ENCODE measurements at places on chromosomes 12 and 14.

DNA sequence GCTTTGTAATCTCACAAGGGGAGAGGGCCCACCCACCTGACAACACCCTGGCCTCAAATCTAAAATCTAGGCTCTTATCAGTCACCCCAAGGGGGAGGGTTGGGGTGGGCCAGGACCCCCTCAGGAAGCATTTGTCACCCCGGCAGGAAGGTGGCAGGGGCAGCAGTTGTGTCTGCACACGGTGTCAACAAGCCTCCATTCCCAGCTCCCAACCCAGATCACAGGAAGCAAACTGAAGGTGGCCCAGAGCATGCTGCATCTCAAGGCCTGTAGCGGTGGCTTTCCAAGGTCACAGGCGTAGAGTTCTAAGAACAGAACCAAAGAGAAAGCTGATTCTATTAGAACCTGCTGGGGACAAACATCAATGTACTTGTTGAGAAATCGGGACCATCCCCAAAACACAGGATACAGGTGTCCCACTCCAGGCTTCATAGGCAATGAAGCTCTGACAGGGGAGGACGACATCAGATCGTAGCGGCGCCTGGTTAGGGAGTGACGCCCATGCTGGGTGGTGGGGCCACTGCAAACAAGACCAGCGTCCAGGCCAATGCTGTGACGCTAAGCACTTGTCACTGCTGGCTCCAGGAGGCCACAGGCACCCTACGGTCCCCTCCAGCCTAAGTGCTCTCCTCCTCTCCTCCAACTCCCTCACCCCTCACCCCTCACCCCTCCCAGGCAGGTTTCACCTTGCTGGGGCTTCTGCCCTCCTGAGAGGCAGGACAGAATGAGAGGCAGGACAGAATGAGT, 52.9 kb downstream of the CCDC88C start:
- DNase-seq = no peak

GRCh38 chr12:111185889-111186227, 183.0 kb downstream of the PHETA1 start:
- DNase-seq = no peak

GRCh38 chr12:108875682-108876361, 4.1 kb upstream of the DAO start:
- no peak for DNase-seq

DNA sequence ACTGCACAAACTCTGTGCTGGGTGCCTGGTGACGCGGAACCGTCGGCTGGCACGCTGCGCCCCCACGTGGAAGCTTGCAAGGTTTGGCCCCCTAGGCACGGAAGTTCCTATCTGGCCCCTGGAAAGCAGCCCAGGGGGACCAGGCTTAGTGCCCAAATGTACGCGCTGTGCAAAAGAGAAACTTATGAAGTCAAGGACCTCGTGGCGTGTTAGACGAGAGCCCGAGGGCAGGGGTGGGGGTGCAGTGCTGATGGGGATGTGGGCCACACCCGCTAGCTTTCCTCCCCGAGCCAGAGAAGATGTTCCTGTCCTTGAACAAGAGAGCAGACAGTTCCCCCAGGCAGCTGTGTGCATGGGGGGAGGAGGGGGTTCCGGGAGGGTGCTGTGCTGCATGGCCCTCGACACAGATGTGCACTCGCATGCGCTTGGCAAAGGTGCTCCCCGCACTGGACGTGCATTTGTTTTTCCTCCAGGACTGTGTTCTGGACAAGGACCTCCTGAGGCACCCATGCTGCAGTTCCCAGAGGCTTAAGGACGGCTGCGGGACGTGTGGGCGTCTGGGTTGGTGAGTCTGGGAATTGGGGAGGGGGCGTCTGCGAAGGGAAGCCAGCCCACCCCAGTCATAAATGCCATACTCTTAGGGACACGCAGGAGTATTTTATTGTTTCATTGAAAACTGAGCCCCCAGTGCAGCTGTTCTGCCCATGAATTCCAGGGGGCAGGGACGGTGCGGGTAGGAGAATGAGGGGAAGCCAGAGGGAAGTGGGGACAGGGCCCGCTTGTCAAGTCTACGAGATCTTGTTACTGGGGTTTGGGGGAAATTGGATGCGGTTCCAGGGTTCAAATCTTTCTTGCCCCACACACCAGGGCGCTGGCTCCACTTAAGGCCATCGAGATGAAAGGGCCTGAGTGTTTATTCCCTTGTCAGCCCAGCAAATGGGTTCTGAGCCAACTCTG, 80.0 kb downstream of the NTF3 start:
- DNase-seq = no peak

- DNase-seq = no peak
These were observed 121.5 kb upstream of the SFSWAP start for GRCh38 chr12:131589221-131589897.

GRCh38 chr14:105883066-105884005, 357.0 kb downstream of the TMEM121 start:
- no peak for DNase-seq

- DNase-seq = no peak
These were observed at the start of gene AQP2 for GRCh38 chr12:49950273-49951251. Gene AQP2 (plus strand): TSS chr12:49950737. CDS start chr12:49950831, 94 bp downstream.

- DNase-seq = no peak
These were observed 422.9 kb downstream of the ZFP36L1 start for GRCh38 chr14:68370057-68370360.
